HepG2 (cell line): ENCODE measurements at places on chromosomes 7 and 10.

DNA sequence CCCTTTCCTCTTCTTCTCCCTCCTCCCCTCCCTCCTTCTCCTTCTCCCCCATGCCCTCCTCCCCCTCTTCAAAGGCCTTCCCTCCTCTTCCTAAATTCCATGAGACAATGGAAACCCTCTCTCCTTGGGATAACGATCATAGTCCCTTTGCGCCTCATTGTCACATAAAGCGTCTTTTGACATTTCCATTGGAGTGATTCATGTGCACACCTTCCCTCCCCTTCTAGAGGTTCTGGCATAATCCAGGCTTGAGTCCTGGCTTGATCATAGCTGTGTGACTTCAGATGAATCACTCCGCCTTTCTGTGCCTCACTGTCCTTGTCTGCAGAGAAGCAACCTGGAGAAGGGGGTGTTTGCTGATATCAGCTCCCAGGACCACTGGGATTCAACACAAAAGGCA is 204.2 kb downstream of the TNS3 start:
- no peak for DNase-seq

DNA sequence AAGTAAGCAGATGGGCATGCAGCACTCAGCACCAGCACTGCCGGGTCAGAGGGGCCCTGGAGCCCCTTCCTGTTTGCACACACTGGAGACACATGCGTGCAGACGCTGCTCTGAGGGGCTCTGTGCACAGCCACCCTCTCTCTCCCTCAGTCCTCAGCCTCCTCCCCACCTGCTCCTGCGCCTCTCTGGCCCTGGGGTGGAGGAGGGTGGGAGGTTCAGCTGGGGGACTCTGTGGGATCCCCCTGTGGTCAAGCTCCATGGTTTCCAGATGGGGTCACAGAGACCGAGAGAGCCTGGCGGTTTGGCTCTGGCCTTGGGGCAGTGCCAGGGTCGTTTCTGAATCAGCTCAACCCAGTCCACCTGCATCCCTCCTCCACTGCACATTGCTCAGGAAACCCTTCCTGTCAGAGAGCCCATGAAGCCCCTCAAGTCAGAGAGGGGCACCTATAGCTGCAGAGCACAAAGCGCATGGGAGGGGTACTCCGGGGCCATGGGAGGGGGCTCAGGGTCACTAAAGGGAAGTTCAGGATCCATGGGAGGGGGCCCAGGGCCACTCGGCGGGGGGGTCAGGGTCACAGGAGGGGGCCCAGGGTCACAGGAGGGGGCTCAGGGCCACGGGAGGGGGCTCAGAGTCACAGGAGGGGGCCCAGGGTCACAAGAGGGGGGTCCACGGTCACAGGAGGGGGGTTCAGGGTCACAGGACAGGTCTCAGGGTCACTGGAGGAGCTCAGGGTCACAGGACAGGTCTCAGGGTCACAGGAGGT is 161.7 kb downstream of the ADARB2 start:
- no peak for DNase-seq

DNA sequence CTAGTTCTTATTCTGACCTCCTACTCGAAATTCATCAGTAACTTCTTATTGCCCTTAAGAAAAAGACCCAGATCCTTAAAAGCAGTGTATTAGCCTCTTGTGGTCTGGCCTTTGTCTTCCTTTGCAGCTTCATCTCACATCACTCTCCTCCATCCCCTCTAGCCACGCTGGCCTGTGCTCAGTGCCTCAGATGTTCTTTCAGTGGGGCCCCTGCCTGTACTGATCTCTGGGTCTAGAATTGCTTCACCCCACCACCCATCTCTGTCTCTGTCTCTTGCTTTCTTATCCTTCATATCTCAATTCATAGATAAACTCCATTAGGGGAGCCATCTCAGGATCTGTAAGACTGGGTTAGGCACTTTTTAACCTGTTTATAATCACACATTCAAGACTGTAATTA is 1178.5 kb upstream of the C7orf33 start:
- DNase-seq, result no peak

- no peak for DNase-seq
Observed at GRCh38 chr7:738723-739454, 11.8 kb upstream of the PRKAR1B start.

GRCh38 chr7:87876869-87877234 is 559 bp downstream of the DBF4 start:
- peak; percentile 41 for DNase-seq

- DNase-seq, result peak; percentile 81
Observed at GRCh38 chr7:104983578-104984539, 30.1 kb upstream of the KMT2E start.

- no peak for DNase-seq
Observed at GRCh38 chr10:28763471-28764170, 86.3 kb downstream of the BAMBI start.

DNA sequence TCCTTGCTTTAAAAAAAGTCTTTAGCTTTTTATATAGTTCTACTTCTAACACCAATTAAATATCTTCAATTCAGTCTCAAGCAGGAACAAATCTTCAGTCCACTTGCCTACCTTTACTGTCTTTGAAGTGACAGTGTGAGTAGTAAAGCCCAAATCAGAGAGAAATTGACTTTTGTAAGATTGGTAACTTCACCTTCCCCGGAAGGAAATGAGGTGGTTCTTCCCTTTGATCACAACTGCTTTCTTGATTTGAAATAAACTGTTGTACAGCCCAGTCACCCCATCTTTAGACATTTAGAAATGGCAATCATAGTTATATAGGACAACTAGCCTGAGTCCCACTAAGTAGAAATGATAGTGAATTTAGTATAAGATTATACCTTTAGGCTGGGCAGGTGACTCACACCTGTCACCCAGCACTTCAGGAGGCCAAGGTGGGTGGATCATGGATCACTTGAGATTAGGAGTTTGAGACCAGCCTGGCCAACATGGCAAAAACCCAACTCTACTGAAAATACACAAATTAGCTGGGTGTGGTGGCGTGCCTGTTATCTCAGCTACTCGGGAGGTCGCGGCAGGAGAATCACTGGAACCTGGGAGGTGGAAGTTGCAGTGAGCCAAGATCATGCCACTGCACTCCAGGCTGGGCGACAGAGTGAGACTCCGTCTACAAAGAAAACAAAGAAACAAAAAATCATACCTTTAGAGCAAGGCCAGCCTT is 4.7 kb downstream of the FAS start:
- no peak for DNase-seq

- no peak for DNase-seq
Observed at GRCh38 chr7:47335557-47336471, 246.1 kb downstream of the TNS3 start.

GRCh38 chr7:16045296-16045695 is 358.8 kb upstream of the MEOX2 start:
- DNase-seq, result no peak

DNA sequence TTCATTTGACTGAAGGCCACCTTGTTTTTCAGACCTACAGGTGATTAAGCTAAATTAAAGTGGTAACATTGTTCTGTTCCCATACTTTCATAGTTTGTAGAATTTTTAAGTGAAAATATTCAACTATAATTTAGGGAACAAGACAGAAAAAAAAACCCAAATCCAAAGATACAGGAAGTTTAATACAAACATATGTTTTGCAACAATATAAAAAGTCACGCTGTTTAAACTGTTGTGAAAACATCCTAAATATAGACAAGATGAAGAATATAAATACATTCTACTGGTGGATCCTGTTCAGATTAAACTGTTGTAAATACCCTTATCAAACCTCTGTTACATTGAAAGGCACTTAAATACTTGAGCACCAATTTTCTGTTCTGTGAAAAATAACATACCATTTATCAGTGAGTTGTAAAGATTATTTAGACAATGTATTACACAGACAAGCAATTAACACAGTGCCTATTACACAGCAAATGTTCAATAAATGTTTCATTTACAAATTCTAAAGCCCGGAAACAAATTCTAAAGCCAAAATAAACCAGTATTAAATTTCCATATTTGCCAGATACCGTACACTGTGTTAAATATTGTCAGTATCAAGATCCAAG is 14.2 kb downstream of the ASZ1 start:
- no peak for DNase-seq

DNA sequence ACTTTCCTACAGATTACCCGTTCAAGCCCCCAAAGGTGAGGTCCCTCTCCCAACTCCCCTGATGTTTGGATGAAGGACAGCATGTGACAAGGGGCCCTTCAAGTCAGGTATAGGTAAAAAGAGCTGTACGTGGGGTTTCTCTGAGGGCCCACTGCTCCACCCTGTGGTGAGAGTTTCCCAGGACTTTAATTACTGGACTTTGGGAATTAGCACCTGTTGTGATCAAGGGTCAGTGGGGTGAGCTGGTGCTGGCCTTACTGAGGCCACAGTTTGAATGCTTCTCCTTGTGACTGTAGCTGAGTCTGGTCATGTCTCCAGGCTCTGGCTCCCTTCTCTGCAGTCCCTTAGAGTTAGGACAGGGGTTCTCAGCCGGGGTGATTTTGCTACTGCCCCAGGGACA is 16.8 kb downstream of the UBE2D4 start:
- no peak for DNase-seq
